CD4-positive, alpha-beta T cell treated with Interleukin-21 for 1 hour (primary cell): ENCODE measurements at places on chromosomes 2 and 18.

- DNase-seq = no peak
Observed at GRCh38 chr18:74834424-74835309, 237.0 kb downstream of the ZNF407 start.

DNA sequence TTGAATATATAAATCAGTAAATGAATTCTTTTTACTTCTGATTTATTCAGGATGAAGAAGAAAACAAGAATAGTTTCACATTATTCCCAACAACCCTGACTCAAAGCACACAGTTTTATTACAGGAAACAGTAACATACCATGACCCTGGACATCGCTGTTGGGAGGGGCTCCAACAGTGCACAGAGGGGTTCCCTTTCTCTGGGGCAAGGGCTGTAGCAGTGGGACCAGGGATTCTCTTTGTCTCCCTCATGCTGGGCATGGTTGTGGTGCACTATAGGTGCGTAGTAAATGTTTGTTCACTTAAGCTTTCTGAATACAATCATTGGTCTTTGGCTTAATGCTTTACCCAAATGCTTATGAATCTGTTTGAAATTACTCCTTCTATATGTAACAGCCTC is 189.4 kb downstream of the BCL2 start:
- DNase-seq = no peak

- no peak for DNase-seq
Observed at GRCh38 chr18:77087393-77088141, 45.0 kb downstream of the MBP start.

DNA sequence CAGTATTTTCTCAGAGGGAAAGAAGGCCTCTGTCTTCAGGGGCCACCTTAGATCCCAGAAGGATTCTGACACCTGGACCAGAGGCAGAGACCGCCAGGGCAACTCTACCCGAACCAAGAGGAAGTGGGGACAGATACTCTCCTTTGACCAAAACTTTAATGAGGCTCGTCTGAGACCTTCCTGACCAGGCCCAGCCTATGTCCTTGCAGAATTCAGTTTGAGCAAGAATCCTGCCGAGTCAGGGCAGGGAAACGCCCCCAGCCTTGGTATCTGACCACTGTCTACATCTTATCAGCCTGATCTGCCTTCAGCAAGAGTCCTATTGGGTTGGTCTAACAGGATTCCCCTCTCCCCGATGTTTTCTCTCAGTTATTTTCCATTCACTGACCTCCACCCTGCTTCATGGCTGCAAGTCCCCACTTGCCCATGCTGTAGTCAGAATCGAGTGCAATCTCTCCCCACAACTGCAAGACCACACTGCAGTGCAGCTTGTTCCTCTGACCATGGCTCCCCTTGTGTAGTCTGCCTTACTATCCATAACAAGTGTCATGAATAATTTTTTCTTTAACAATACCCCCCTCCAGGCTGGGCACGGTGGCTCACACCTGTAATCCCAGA is 95.0 kb downstream of the MSH2 start:
- DNase-seq = no peak

DNA sequence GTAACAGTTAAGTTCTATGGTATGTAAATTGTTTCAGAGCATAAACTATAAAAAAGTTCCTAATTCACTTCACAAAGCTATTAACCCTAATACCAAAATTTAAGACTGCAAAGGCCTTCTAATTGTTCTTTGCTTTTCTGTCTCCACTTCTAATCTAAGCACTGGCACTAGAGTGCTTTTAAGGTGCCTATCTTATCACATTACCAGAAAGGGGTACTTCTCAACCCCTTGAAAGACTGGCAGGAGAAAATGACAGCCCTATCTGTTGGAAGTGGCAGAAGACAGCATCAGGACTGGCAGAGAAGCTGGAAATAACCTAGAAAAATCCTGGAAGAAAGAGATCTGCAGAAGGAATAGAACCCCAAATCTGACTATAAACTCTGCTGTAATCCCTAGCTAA is 10.3 kb downstream of the CNRIP1 start:
- DNase-seq = no peak

GRCh38 chr2:160752475-160753330 is 259.1 kb upstream of the RBMS1 start:
- DNase-seq = no peak
